ENCODE measurements at places on chromosomes 5 and 9.

DNA sequence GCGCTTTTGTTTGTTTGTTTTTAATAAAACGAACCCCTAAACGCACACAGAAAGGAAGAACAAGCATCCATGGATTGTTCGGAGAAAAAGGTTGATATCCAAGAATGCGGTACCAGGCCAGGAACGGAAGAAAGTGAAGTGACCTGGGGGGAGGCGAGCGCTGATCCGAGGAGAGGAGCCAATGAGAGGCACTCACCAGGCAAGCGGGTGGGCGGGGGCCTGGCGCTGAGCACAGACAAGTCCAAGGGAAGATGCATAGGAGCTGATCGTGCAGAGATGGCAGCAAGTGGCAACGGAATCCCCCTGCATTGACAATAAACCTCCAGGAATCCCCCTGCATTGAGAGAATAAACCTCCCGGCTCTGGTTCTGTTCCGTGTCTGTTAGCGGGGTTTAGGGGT is 8.4 kb downstream of the OBP2B start:
- no peak for DNase-seq

GRCh38 chr5:135720191-135720590 is 114.3 kb upstream of the SLC25A48 start:
- no peak for DNase-seq

DNA sequence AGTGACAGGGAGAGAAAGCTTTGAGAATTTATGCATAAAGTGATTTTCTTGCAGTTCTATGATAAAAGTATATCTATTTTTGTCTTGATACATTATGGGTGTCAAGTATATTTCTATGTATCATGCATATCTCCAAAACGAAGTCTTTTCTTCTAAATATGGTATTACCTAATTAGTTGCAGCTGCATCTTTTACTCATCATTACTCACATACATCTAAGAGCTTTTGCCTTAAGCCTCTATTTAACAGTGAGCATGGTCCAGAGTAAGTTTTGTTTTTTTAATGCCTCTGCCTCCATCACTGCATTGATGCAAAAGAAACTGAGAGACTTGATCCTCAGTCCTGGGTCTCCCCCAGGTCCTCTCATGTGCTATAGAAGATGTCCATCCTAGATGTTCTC is 40.0 kb upstream of the SMC5 start:
- no peak for DNase-seq

DNA sequence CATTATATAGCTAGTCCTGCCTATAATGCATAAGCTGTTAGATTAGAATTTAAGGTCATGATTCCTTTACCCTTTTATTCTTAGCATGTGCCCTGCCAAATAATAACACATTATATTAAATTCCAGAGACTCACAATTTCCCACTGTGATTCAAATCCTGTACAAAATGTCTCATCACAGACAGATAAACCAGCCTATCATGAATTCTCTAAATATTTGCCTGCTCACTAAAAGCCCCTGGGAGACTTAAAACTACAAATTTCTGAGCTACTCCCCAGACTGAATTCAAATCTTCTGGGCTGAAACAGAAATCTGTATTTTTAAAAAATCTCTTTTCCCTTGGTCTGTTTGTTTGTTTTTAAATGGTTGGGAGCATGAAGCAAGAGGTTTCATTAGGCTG is 32.7 kb downstream of the GAPT start:
- no peak for DNase-seq

GRCh38 chr5:3218916-3219650 is 376.5 kb upstream of the IRX1 start:
- DNase-seq, result no peak

GRCh38 chr9:92297611-92298010 is 4.1 kb upstream of the IARS1 start:
- DNase-seq, result no peak

DNA sequence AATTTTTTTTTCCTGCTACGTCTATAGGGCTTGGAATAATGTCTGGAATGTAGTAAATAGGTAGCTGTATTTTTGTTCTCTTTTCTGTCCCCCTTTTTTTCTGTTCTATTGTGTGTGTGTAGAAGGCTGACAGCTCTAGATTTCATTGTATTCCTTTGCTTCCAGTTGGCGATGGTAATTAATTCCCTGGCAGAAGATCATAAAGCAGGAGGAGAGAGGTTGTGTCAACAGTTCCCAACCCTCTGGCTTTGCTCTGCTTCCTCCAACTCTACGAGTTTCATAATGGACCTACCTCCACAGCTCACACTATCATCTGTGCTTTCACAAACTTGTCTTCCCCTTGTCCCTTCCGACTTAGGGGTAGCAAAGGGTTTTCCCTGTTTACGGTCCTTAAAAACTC is 117.9 kb upstream of the CDH18 start:
- no peak for DNase-seq

DNA sequence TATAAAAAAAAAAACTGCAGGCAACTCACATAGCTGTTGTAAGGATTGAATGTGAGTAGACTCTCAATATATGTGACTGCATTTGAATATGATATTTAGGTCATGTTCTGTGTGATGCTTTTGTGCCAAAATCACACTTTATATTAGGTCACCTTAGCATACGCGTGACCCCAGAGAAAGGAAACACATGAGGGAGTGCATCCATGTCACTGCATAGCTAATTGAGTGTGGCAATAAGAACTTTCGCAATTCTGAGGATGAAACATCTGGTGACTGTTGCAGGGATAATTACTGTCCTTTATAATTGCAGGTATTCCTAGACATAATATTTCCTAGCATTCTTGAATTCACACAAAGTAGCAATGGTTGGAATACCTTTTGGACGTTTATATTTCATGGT is 459.5 kb upstream of the KLF4 start:
- no peak for DNase-seq

GRCh38 chr5:140246378-140247122 is 56.4 kb downstream of the PFDN1 start:
- no peak for DNase-seq

DNA sequence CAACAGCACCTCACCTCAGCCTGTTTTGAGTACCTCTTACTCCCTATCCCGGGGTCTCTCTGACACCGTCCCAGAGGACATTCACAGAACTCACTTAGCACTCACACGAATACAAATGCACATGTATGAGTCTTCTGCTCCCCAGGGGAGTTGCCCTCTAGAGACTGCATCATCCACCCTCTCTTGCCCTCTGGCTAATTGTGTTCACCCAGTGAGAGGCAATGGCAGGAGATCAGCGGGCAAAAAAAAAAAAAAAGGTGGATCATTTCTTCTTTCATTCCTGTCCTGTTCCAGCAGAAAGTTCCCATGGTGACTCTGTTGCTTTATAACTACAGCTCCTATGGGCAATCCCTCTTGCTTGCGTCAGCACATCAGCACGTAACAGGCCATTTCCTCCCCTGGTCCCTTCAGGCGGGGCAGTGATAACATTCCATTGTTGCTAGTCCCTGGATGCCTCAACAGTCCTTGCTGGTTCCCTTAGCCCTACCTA is 23.5 kb upstream of the SNX2 start:
- no peak for DNase-seq

DNA sequence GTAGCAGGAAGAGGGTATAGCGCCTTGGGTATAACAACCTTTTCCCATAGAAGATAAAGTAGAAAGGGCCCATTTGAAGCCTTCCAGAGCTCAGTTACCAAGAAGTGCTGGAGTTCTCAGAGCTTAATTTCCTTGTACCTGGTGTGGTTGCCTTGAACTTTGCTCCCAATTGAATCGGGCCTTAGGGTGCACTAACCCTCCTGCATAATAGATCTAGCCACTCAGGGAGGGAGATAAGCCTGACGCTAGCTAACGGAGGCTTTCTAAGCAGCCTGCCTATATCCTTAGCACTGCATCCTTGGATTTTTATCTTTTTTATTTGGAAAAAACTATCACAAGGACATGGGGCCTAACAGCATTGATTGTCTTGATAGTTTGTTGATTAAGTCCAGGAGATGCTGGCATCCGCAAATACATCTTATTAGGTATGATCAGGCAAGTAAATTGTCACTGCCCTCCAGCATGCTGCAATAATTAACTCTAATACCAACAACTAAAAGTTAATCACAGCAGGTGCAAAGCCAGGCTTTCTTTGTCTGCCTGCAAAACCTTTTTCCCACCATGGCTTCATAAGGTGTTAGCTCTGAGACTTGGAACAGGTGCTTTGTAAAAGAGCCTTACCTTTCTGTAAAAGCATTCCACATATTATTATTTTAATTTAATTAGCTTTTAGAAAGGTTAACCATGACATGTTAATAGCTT is 199.4 kb downstream of the SREK1 start:
- DNase-seq, result no peak

DNA sequence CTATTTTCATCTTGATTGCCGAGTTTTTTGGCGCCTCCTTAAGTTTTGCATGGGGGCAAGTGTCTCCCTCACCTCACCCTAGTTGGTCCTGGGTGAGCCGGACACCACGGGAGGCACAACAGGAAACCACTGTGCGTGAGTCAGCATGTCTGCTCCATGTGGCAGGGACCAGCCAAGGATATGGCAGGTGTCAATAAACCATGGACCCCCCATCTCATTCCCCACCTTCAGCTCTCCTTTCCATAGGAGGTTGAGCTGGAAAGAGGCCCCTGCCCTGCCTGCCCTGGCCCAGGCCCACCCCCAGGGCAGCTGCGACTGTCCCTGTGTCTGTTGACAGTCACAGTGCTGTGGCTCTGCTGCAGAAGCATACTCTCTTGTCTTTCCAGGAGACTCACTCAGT is 3.1 kb downstream of the SPACA9 start:
- peak; percentile 40 for DNase-seq

- no peak for DNase-seq
Observed at GRCh38 chr9:112065806-112066606, 109.1 kb downstream of the SUSD1 start.

DNA sequence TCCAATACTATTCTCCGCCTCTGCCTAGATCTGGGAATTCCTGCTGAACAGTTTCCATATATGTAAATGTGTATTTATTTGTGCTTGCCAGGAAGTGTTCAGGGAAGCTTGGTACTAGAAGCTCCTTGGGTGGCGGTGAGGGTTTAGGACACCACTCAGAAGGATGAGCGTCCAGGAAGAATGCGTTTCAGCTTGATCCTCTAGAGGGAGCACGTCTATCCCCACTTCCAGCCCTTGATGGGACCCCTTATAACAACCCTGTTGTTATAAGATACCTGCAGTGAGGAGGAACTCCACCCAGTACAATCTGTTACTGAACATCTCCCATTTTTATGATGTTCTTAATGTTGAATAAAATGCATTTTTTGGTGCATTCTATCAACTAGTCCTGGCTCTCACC is 88.9 kb downstream of the CYFIP2 start:
- peak; percentile 4 for DNase-seq

DNA sequence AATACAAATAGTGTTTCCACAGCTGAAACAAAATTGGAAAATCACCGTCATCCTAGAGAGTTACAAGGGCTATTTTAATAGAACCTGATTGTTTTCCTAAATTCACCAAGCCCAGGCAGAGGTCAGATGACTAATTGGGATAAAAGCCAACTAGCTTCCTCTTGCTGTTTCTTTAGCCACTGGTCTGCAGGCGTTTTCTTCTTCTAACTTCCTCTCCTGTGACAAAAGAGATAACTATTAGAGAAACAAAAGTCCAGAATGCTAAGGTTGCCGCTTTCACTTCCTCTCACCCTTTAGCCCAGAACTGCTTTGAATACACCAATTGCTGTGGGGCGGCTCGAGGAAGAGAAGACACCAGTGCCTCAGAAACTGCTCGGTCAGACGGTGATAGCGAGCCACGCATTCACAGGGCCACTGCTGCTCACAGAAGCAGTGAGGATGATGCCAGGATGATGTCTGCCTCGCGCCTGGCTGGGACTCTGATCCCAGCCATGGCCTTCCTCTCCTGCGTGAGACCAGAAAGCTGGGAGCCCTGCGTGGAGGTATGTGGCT is at the start of gene TLR4:
TSS of gene TLR4 (plus strand) at position 380 of the 552 bp plus-strand sequence. CDS start at position 450, 70 bp downstream.
- peak; percentile 86 for DNase-seq

DNA sequence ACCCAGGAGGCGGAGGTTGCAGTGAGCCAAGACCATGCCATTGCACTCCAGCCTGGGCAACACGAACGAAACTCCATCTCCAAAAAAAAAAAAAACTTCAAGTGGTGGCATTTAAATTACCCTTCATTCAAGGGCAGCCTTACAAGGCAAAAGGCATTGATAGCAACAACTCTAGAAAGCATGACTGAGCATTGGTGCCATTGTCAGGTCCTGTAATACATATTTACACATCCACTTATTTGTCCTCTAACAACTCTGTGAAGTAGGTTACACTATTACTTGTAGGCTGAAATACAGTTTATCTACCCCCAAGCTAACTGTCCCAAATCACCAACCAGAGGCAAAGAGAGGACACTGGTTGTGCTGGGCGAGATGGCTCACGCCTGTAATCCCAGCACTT is 52.7 kb upstream of the LARP1 start:
- DNase-seq, result no peak

GRCh38 chr5:145554399-145554798 is 280.7 kb downstream of the PRELID2 start:
- no peak for DNase-seq

DNA sequence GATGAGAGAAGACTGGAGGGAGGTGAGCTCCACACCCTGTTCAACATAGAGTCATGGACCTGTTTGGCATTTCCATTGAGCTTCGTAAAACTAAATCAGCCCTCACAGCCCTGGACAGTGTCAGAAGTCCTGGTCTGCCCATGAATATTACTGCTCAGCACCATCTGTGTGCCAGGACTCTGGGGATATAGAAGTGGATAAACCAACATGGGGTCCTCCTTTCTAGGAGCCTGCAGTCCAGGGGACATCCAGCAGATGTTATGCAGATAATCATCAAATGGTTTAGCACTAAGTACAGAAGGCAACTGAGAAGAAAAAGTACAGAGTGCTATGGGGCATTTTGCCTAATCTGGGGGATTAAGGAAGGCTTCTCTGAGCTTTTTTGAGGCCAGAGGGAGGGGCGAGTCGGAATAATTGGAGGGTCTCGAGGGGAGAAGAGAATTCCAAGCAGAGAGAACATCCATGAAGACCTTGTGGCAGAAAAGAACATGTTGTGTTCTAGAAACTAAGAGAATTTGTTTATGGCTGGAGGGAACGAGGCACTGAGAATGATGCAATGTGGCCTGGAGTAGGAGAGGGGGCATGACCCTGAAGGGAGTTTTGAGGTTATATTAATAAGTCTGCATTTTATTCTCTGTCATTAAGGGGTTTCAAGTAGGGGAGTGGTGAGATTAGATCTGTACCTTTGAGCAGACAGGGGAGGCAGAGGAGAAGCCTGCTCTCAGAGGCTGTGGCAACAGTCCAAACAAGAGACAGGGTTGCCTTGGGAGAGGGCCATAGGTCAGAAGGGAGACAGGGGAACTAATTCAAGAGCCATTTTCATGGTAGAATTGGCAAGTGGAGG is 63.5 kb upstream of the SLC2A8 start:
- DNase-seq, result no peak

DNA sequence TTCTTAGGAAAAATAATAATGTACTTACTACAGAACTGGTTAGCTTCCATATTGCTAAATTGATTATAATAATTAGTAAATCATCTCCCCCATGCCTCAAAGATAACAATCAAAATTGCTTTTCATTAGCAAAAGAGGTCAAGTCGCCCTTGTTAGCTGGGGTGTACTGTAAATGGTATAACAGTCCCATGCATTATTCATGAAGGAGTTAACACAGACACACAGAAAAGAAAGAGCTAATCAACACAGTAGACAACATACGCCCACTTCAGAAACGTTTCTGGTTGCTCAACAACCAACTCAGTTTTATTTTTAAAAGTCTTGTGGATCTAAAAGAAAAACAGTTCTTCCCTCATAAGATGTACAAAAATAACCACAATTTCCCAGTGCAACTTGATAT is 100.2 kb downstream of the MPDZ start:
- no peak for DNase-seq

GRCh38 chr9:21455320-21455719 is 15.1 kb downstream of the IFNA1 start:
- peak; percentile 48 for DNase-seq

- no peak for DNase-seq
Observed at GRCh38 chr9:114680259-114681001, 1.6 kb downstream of the TEX48 start.

- DNase-seq, result peak; percentile 15
Observed at GRCh38 chr9:38707885-38708637, 11.9 kb downstream of the FAM240B start.
